ENCODE measurements at places on chromosomes 6 and 20.
A peak's percentile ranks its signal among the peaks of the same experiment; 100 is the strongest.

GRCh38 chr20:41424546-41424945 is 57.9 kb upstream of the EMILIN3 start:
- no peak for DNase-seq

DNA sequence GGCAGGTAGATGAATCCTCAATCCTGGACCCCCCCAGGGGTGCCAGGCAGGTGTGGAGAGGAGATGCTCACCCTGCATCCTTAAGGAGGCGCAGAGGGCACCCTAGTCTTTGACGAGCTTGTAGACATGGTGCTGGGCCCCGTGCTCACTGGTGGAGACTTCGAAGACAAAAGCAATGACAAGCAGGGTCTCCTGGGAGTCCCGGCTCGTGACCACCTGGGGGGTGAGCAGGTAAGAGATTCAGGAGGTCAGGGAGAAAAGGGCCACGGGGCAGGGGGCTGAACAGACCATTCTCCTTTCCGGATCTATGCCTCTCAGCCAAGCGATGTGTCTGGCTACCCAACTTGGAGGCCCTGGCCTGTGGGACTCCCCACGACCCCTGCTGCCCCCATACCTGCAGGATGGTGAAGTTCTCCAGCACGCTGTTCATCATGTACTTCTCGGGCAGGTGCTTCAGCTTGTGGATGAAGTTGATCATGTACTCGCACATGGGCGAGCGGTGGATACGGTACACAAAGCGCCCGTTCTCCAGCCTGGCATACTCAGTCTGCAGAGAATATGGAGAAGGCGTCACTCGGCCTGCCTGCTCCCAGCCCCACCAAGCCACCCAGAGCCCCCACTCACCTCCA is 6.9 kb downstream of the RPL10A start:
- DNase-seq = no peak

GRCh38 chr6:73349311-73349710 is 4.8 kb downstream of the DPPA5 start:
- no peak for DNase-seq

GRCh38 chr6:36177166-36177565 is 19.4 kb upstream of the BRPF3 start:
- DNase-seq = no peak

GRCh38 chr6:43532201-43532600 is 15.3 kb downstream of the POLR1C start:
- no peak for DNase-seq

DNA sequence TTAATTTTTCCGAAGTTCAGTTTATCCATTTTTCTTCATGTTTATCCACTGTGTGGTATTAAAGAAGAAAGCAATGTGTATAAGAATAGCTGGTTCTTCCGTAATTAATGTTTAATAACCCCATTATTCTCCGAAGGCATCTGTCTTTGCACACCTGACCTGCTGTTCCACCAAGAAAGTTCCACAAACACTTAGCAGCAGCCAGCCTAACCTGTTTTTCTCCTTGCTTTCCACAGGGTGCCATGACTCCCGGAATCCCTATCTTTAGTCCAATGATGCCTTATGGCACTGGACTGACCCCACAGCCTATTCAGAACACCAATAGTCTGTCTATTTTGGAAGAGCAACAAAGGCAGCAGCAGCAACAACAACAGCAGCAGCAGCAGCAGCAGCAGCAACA is 7.4 kb downstream of the TBP start:
- no peak for DNase-seq

DNA sequence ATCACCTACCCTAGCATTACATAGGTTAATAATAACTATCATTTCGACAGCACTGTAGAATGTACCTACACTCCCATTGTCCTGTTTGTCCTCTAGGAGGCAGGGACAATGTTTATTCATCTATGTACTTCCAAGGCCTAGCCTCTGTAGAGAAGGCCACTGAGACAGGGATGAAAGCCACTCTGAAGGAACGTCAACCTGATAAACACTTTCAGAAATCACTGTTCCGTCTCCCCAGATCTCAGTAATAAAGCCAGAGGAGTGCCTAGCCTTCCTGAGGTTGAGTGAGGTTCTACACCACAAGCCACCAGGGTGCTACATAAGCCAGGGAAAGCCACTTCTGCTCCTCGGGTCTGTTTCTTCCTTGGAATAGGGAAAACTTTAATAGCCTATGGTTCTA is 44.8 kb downstream of the POPDC3 start:
- DNase-seq = no peak

DNA sequence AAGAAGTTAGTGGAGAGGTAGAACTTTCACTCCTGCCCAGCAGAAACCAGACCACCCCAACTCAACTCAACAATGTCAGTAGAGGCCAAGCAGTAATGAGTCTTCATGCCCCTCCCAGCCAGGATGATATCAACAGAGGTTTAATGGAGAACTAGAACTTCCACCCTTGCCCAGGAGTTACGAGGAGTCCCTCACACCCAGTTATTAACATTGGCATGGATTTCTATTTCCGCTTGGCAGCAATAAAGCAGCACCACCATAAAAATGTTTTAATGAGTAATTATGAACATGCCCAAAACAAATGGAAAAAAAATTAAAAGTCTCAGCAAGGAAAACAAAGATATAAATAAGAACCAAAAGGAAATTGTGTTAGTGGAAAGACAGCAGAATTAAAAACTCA is 40.7 kb upstream of the ID4 start:
- DNase-seq = no peak

DNA sequence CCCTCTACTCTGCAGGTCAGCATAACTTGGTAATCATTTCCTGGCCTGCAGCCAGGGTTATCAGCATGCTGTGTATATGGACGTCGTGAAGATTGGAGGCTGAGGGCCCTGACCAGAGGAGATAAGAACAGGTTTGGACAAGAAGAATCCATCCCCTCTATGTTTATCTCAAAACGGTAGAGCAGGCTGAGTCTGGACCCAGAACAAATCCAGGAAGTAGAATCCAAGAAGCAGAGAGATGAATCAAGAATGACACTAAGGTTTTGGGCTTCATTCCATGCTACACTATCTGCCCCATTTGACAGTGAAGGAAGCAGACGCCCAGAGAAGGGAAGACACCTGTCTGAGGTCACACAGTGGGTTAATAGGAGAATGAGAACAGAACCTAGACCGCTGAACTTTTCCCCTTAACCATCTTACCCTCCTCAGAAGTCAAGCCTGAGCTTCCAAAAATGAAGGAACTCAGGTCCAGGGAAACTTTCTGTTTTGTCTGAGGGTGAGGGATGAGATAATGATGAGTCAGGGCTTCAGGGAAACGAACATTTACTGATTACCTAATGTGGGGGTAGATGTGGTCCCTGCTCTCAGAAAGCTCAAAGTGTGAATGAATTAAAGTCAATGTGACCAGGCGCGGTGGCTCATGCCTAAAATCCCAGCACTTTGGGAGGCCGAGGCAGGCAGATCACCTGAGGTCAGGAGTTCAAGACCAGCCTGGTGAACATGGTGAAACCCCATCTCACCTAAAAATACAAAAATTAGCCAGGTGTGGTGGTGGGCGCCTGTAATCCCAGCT is 9.4 kb upstream of the COMMD7 start:
- no peak for DNase-seq

- peak; percentile 14 for DNase-seq
Measured at GRCh38 chr20:63265891-63266515, 6.6 kb upstream of the ARFGAP1 start.
